AG04450 (cell line): ENCODE measurements at places on chromosomes 3 and 15.

GRCh38 chr15:90402223-90402622 is 14.2 kb downstream of the IQGAP1 start:
- DNase-seq, result peak; percentile 56

DNA sequence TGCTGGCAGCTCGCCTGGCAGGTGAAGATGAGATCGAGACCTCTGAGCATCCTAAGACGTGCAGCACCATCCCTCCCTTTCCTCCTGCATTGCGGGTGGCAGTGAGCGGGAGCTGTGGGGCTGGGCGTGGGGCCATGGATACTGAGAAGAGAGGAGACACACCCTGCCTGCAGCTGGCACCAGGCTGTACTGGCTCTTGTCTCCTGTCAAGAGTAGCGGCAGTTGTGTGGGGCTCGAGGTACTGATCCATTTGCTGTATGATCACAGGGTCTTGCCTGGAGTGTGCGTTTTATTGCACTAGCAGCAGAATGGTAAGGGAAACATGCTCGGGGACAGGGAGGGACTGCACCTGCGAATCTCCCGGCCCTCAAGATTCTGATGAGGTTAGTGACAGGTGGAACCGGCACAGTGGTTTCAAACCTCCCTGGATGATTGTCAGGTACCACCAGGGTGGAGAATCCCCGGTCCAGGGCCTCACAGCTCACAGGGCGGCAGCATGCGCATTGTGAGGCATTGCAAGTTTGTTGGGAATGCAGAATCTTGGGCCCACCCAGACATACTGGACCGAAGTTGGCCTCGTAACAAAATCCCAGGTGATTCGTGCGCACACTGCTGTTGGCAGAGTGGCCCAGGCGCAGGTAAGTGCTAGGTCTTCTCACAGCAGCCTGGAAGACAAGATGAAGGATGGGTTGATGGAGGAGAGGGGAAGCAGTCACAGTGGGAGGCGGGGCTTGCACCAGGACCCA is 14.1 kb downstream of the SYNM start:
- no peak for DNase-seq

- DNase-seq, result no peak
These were observed 202.3 kb upstream of the PROK2 start for GRCh38 chr3:71987089-71987735.

- no peak for DNase-seq
These were observed 11.2 kb upstream of the MTMR14 start for GRCh38 chr3:9638155-9638554.

DNA sequence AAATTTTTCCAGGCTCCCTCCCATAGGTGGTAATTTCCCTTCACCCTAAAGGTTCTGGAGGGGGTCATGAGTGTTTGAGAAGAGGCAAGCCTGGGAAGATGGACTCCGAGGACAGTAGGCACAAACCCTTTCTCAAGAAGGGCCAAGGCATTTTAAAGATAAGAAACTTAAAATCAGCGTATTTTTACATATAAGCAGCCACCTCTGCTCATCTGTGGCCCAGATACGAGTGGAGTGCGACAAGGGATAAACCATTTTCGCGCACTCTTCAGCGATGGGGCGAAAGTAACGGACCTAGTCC is 539 bp downstream of the RASSF1 start:
- DNase-seq, result no peak

DNA sequence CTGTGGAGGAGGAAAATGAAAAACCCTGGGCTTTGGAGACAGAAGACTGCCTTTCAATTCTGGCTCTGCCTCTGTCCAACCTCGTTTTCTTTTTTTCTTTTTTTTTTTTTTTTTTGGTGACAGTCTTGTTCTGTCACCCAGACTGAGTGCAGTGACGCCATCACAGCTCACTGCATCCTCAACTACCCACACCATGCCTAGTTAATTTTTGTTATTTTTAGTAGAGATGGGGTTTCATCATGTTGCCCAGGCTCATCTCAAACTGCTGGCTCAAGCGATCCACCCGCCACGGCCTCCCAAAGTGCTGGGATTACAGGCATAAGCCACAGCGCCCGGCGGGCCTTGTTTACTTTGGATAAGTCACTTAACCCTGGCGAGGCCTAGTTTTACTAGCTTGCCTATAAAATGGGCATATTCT is 66.3 kb upstream of the SLC25A26 start:
- DNase-seq, result no peak

DNA sequence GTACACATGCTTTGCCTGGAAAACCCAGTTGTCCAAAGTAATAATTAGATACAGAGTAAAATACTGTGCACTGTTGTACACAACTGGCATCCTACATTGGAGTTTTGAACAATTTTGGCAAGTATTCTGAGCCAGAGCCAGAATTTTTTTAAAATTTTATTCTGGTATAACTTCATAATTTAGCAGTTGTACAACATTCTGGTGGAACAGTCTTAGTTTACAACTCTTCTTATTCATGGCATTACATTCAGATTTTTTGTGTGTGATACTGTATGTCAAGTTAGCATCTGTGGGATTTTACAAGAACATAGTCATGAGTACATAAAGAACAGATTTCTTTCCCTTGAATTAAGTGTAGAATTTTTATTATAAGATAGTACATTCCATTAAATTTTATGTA is 67.5 kb downstream of the SLC49A4 start:
- no peak for DNase-seq

- DNase-seq, result no peak
These were observed 393 bp downstream of the ERICH6 start for GRCh38 chr3:150703299-150703755.

GRCh38 chr3:145124900-145125678 is 1035.9 kb downstream of the PLOD2 start:
- no peak for DNase-seq

DNA sequence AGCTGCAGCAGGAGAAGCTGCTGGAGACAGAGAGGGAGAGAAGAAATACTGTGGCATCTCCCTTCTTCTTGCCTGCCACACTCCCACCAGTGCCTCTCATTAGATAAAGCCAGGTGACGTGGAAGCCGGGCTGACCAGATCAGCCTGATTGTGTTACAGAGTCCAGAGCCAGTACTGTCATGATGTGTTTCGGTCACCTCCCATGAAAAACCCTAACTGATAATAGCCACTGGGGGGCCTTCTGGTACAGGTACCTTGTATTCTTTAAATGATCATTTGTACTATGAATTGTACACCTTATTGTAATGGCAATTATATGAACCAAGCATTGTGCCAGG is 125.8 kb upstream of the TMEM108 start:
- no peak for DNase-seq

DNA sequence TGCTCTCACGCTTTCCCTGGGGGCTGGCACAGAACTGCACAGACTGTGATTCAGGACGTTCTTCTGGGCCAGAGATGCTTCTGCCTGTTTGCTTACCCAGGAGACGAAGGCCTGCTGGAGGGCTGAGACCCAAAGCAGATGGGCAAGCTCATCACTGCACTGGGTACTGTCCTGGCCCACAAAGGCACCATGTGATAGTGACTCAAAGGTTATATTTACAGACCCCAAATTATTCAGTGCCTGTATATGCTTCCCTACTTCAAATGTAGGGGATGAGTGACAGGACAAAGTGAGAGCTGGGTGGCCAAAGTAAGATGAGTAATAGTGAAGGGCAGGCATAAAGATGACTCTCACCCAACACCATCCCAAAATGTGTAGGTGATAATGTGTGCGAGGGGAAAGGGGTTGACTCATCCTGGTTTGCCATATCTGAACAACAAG is 127.4 kb downstream of the WDR76 start:
- DNase-seq, result no peak

DNA sequence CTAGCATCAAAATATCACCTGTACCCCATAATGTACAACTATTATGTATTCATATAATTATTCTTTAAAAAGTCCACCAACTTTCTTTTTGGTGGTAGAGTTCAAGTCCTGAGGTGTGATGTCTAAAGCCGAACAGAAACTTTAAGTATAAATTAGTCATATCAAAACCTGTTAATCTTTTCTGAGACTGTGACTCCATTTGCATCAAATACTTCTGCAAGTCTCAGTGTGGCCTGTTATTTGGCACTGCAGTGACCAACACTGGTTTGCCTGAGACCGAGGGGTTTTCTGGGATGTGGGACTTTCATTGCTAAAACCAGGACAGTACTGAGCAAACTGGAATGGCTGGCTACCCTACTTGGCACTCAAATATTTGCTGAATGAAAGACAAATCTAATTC is 7.3 kb downstream of the NGLY1 start:
- DNase-seq, result no peak

DNA sequence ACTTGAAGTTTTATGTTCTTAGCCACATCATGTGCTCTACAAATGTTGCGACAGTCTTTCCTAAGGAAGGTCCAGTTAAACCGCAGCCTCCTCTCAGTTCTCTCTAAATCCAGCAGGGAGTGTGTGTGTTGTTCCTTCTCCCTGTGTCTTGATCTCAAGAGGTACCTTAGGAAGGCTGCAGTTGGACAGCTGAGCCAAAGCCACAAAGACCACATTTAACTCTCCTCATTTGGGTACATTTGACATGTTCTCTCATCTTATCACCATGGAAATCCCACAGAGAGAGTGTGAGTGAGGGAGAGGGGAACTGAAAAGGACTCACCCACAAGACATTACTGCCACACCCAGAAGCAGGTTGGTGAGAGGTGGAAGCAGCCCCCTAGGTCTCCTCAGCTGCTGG is 79.5 kb downstream of the CD200R1L start:
- DNase-seq, result no peak

DNA sequence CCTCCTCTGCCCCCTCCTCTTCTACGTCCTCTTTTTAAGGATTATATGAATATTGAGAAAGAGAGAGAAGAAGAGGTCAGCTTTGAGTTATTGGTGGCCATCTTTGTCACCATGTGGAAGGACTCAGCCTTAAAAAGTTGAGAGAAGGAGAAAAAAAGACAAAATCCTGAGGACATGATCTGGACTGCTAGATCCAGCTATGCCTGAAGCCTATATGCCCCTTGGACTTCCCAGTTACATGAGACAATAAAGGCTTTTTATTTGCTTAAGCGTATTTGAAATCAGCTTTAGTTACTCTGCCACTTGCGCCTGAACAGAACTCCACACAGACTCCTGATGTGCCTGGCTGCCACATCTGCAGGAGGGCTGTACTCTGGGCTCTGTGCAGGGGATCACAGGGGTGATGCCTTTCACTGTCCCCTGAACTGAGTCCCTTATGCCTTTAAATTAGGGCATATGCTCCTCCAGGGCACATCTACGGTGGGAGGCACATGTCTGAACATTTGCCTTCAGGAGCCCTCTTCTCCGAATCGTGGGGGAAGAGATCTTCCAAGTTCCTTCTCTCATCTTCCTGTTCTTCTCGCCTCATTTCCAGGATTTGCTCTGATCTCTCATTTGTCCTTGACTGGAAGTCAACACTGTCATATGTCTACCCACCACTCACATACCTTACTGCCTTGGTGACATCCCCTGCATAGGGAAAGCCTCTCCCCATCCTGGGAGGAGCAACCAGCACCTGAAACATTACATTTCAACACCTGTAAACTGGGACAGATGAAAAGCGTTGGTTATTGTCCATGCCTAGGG is 14.0 kb upstream of the PLA2G4E start:
- no peak for DNase-seq

DNA sequence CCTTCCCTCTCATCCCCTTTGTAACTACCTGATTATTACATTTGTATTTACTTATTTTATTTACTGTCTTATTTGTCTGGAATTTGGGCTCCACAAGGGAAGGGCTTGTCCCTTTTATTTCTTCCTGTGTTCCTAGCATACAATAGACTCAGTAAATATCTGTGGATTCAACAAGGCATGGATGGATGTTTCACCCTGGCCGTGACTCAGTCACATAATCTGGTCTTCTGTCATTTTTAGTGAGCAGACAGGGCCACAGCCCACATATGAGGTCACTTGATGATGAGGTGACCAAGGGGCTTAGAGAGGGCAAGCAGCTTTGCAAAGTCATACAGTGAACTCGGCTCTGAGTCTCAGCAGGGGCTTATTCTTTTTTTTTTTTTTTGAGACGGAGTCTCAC is 7.8 kb upstream of the DAG1 start:
- no peak for DNase-seq

GRCh38 chr15:24856397-24857390 is 98.1 kb upstream of the SNRPN start:
- DNase-seq, result peak; percentile 67

- peak; percentile 32 for DNase-seq
These were observed 186.9 kb downstream of the PDZRN3 start for GRCh38 chr3:73437828-73438227.

DNA sequence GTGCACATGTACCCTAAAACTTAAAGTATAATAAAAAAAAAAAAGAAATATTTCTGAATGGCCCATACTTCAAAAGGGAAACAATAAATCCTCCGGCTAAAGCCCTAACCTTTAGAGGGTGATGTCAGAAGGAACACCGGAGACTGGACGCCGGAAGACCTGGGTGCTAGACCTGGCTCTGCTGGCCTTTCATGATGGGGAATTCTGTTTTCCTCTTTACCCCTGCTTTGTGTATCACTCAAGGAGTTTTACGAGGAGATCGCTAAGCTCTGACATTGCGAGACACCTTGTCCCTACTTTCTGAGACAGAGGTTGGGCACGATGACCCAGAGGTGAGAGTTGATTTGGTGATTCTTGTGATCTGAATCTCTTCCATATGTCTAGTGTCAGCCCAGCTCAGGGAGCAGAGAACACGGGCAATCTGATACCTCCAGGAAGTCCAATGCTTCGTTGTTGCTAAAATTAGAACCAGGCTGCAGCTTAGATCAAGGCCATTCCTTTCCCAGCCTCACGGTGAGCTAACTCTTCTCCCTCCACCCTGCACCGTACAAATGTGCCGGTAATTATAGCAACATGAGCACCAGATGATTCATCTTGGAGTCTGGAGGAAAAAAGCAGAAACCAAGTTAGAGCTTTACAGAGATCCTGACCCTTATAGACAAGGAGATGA is 42.0 kb upstream of the CFAP161 start:
- DNase-seq, result peak; percentile 89

DNA sequence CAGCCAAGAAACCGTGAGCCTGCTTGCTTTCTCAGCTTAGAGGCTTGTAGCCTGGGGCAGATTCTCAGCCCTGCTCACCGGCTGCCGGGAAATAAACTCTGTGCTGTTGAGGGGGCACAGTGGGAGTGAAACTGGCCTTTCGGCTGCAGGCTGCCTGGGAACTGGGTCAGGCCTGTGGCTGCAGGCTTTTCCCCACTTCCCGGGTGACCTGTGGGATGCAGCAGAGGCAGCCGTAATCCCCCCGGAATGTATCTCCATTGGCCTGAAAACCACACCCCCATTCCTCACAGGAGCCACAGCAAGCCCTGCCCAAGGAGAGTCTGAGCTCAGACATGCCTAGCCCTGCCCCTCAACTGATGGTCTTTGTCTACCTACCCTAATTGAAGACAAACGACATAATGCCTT is 110.9 kb downstream of the STXBP5L start:
- DNase-seq, result no peak

DNA sequence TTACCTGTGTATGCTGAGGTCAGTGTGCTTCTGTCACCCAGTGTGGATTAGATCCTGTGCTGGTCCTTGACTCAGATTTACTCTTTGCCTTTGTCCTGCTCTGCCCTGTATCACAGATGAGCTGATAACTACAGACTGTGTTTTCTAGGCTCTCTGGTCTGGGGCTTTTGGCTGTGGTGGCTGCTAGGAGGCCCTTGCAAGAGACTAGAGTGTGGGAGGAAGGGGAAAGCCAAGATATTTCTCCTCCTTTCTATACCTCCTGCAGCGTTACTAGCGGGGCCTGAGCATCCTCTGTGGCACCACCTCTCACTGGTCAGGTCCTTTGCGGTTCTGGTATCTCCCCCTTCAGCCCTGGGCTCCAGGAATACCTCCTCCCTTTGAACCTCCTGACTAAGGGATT is 282.3 kb upstream of the TBC1D5 start:
- no peak for DNase-seq
